ENCODE measurements at places on chromosomes 5 and 9.

- DNase-seq, result no peak
Observed at GRCh38 chr5:5710471-5710870, 288.0 kb downstream of the ICE1 start.

DNA sequence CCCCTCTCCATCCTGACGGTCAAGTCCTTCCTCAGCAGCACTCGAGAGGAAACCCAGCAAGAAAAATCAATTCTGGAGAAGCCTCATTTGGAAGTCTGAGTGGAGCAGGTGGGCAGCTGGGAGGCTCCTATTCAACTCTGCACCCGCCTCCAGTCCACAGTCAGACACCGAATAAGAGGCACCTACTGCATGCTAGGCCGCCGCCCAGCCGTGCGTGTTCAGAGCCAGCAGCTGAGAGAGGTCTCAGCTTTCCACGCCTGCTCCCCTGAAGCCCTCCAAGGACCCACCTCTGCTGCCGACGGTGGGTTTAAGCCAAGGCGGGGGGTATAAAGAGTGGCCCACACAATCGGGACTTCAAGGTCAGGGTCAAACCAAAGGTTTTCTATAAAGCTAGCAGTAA, 41.9 kb downstream of the VAV2 start:
- peak; percentile 67 for DNase-seq

DNA sequence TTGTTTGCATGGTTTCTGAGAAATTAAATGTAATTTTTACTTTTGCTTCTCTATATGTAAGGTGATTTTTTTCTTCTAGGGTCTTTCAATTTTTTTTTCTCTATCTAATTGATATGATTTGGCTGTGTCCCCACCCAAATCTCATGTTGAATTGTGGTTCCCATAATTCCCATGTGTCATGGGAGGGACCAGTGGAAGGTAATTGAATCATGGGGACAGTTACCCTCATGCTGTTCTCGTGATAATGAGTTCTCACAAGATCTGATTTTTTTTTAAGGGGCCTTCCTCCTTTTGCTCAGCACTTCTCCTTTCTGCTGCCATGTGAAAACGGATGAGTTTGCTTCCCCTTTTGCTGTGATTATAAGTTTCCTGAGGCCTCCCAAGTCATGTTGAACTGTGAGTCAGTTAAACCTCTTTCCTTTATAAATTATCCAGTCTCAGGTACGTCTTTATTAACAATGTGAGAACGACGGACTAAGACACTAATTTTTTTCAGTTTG, 150.8 kb downstream of the MTRR start:
- no peak for DNase-seq

DNA sequence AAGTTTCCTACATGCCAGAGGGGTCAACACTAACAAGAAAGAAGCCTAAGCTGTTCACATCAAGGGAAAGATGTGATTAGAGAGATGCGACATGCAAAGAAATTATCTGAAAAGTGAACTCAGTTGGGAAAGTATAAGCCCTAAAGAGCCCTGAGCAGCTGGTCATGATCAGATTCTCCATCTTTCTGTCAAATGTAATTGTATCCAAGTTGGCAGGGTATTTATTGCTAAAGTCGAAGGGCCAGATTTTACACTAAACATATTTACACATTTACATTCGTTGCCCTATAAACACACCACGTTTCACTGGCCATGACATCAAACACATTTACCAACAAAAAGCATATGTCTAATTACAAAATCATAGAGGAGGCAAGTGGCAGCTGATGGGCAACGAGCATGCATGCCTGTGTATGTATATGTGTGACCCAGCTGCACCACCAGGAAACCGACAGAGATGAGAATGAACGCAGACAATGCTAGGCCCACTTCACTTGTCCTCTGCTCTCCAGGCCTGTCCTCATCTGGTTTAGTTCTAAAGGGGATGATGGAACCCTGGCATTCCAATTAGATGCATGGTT, 6.3 kb downstream of the FOXD1 start:
- DNase-seq, result no peak

DNA sequence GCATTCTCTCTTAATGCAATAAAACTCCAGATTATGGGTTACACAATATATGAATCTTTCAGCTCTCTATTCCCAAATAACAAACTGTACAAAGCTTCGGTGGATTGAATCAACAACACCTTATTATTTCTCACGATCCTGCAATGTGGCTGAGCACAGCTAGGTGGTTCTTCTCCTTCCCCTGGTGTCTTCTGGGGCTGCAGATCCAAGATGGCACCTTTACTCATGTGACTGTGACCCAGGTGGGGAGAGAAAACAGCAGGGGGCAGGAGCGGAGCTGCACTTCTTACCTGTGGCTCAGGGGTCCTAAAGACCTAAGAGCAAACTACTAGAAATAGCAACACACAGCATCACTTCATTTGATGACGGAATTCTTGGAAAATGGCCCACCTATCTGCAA, 233.1 kb downstream of the IRX1 start:
- DNase-seq, result no peak

DNA sequence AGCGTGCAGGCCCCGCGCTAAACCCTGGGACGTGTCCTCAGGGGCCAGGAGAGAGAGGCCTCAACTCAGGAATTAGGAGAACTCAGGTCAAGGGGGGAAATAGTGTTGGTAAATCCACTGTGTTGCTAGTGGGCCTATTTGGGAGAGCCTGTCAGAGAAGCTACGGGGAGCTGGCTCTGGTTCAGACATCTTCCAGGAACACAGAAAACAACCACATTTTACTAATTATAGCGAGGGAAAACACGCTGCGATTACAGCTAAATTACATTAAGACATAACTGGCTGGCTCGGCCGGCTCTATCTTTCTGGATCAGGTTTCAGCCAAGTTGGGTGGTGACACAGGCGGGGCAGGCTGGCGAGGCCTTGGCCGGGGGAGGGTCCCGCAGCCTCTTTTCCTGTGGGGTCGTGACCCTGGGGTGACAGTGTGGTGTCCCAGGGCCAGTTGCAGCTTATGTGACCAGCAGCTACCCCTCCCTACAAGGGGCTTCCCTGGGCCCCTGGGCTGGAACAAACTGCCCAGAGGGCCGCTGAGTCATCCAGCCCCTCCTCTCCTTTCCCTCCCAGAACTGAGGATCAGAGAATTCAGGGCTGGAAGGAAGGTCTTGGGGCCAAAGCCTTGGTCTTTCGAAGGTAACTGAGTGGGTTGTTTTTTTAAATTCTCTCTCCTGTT, 75.1 kb downstream of the FGF18 start:
- peak; percentile 49 for DNase-seq

GRCh38 chr5:121982893-121983285, 21.1 kb downstream of the SRFBP1 start:
- DNase-seq, result no peak
